Left ventricle myocardium inferior (tissue), 1 donor: ENCODE measurements at places on chromosomes 6 and 20. TPM values are rescaled to one million over a fixed set of nuclear protein-coding genes. Genes with fewer than 3 reads are reported as not detected.

Gene TP53TG5
- 0.80 TPM for total RNA-seq

Gene ECT2L
- total RNA-seq: 1.6 TPM

Gene CD24
- total RNA-seq: 0.71 TPM

Gene TNFRSF6B
- 0.27 TPM for total RNA-seq

Gene BAG2
- total RNA-seq: 11.2 TPM

Gene CCM2L
- total RNA-seq: 7.5 TPM

Gene BPIFB4
- not detected for total RNA-seq

Gene PPIL6
- total RNA-seq: 3.9 TPM

Gene BLOC1S5
- total RNA-seq: 8.5 TPM

Gene CCDC170
- 0.36 TPM for total RNA-seq

Gene KIAA1755
- total RNA-seq: 7.1 TPM

Gene KHDC1
- total RNA-seq: 1.1 TPM

Gene LCA5
- 1.8 TPM for total RNA-seq

Gene MGME1
- total RNA-seq: 13.6 TPM

Gene GFRAL
- total RNA-seq: not detected

Gene PRDM13
- not detected for total RNA-seq

Gene SASH1
- total RNA-seq: 22.5 TPM

Gene RSPO3
- 0.27 TPM for total RNA-seq

Gene ARFGAP1
- 33.4 TPM for total RNA-seq

Gene ANGPT4
- total RNA-seq: 0.05 TPM

Gene EPPIN
- not detected for total RNA-seq

Gene IMPG1
- total RNA-seq: not detected

Gene CCN5
- total RNA-seq: 37.0 TPM

Gene DLK2
- 3.3 TPM for total RNA-seq
